ENCODE measurements at places on chromosomes 6 and 20.

DNA sequence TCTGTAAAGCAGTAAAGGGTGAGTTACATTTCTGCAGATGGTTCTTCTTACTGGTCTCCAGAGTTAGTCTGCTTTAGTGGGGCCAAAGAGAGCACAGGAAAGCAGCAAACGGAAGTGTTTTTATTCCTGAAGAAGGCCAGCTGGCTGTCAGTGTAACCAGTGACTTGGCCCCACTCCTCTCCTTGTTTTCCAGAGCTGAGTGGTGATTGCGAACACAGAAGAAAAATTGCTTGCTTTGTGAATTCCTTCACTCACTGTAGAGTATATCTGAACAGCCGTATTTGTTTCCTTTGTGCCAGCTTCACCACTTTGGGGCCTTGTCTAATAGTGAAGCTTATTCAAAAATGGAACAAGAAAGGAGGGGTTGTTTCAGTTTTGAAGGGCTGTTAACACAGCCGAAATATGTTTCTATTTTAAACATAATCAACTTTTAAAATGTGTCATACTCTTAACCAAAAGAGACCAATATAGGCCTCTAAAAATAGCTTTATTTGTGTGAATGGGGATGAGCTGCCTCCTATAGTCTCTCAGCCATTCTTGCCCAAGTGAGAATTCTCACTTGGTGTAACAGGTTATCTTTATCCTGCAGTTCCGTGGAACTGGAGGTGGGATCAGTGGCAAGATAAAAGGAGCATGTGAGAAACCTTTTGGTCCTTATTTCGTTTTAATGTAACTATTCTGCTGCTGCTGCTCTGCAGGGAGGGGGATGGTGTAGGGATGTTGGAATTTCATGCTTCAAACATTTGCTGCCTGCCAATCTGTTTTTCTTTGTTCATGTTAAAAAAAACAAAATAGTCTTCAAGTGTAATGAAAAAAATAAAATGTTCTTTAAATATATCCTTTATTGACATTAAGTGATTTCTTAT lies 37.8 kb downstream of the ZC2HC1B start:
- no peak for DNase-seq

DNA sequence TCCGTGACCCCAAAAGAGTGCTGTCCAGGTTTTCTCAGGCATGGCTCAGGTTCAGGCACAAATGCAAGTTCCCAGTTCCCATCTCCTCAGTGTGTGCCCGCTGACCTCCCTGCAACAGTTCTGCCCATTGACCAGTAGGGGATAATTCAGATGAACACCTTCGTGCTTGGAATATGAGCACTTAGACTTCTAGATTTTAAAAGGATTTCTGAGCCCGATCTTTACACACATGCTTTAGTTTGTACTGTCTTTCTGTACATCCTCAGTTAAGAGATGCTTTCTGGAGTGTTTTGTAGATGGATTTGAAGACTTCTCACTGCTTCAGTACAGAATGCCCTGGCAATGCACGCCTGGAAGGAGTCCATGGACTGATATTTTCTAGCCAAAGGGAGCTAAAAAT lies 239.6 kb upstream of the PLCB4 start:
- no peak for DNase-seq

DNA sequence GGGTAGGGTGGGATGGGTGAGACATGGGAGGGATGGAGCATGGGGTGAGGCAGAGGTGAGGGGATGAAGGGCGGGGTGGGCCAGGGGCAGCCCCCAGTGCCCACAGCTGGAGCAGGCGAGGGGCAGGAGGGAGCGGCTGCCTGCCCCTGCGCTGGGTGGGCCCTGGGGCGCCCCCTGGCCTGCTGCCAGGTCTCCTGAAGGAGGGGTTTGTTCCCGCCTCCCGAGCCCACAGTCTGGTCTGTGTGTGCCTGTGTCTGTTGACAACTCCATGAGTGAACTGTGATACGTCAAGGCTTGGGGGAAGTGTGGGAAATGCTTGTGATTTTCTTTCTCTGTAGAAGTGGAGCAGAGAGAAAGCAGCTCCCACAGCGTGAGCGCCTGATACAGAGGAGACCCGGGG lies 10.9 kb upstream of the MRGBP start:
- DNase-seq: no peak

- DNase-seq: no peak
These were observed 184.2 kb downstream of the COL9A1 start for GRCh38 chr6:70118670-70119069.

DNA sequence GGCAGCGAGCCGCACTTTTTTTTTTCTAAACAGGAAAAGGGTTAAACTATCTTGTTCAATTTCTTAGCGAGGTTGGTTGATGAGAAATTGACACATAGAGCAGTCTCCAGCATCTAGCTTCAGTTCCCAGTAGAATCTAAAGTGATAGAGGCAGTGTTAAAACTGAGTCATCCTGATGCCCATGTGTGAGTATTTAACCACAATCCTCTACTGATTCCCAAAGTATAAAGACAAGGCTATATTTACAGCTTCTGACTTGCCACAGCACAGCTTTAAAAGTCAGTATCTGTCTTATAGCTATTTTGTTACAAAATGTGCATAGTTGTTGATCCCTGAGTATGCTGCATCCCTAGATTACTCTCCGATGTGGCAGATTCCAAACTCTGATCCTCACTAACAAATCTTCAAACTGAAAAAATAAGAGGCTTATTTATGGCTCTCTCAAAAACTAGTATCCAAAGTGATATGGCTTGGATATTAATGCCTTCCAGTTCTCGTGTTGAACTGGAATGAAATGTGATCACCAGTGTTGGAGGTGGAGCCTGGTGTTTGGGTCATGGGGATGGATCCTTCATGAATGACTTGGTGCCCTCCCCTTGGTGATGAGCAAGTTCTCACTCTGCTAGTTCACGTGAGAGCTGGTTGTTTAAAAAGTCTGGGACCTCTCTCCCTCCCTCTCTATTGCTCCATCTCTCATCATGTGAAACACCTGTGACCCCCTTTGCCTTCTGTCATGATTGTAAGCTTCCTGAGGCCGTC lies 13.1 kb upstream of the POPDC3 start:
- DNase-seq: peak; percentile 18

- DNase-seq: peak; percentile 70
These were observed 122.4 kb downstream of the PTPRK start for GRCh38 chr6:128397996-128398395.

DNA sequence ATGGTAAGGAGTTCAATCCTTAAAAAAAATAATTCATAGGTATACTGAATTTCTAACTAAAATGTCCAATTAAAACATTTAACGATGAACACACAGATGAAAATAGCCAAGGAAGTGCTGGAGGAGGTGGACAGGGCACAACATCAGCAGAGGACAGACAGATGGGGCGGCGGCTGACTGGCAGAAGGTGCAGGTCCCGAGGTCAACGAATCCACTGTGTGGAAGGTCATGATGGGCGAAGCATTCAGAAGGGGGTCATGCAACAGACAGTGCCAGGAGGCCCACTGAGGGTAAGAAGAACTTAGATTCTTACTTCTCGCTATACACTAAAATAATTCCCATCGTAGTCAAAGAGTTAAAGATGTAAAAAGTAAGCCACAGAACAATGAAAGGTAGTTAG lies 34.2 kb upstream of the FRMD1 start:
- no peak for DNase-seq

DNA sequence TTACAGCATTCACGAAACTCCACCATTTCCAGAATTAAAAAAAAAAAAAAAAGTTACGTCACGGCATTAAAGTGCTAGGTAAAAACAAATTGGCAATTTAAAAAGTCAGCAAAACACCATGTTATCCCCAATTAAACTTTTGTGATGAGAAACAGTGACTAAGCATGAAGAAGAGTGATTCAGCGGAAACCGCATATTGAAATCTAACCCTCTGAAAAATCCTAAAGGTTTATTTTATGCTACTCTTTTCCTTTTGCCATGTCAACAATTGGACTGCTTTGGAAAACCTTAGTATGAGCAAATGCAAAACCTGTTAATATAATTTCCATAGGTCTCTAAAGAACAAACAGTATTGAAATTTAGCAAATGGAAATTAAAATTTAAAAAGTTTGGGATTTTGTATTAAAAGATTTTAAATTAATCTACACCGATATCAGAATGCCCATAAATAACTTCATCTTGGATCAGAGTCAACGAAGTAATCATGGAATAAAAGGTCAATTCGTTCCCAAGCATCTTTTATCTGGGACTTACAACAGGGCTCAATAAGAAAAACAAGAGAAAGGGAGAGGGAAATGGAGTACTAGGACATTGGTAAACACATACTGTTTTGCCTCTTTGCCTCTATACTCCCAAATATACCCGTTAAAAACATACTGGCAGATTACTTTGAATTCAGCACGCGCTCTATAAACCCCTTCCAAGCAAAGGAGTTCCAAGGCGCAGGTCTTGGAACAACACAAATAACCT lies 1.1 kb downstream of the FBXO30 start:
- DNase-seq: no peak

DNA sequence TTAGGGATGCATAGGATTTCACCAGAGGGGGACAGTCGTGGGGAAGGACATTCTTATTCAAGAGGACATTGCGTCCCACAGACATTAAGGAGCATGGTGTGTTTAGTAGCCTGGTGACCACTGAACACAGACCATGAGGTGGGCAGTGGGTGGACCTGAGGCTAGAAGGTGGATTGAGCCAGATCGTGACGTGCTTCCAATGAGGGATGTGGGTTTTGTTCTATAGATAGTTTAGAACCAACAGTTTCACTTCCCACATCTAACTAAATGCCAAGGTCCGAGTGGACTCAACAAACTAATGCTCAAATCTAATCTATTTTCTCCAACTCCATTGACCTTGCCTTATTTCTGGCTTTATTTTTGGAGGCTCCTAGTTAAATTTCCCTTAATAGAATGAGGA lies 58.5 kb downstream of the OGFRL1 start:
- no peak for DNase-seq

- no peak for DNase-seq
These were observed 443.1 kb upstream of the FLRT3 start for GRCh38 chr20:14780508-14780907.

DNA sequence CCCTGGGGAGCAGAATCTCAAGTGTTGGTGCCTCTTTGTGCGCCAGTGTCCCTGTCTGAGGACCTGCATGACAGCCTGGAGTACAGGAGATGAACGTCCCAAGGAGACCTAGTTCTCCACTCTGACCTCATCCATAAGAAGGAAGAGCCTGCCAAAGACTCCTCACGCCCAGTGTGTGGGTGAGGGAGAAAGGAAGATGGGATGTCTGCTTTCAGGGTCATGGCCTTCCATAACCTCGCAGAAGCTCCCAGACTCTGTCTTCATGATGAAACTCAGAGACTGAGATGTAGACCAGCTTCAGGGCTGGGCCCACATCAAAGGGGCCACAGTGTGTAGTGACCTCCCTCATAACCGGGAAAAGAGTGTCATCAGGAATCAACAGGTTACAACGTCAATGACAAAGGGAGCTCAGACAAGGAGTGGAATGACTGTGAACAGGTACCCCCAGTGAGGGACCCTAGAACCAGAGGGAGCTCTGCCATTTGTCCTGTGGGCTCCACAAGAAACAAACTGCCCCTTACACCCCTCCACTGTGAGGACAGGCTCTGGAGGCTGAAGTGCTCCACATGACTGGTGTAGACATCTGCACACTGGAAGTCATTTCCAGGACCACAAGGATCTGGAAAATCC lies 8.1 kb downstream of the HLA-DQB1 start:
- DNase-seq: no peak

GRCh38 chr6:39344821-39345280 lies 22.3 kb upstream of the KCNK16 start:
- no peak for DNase-seq

DNA sequence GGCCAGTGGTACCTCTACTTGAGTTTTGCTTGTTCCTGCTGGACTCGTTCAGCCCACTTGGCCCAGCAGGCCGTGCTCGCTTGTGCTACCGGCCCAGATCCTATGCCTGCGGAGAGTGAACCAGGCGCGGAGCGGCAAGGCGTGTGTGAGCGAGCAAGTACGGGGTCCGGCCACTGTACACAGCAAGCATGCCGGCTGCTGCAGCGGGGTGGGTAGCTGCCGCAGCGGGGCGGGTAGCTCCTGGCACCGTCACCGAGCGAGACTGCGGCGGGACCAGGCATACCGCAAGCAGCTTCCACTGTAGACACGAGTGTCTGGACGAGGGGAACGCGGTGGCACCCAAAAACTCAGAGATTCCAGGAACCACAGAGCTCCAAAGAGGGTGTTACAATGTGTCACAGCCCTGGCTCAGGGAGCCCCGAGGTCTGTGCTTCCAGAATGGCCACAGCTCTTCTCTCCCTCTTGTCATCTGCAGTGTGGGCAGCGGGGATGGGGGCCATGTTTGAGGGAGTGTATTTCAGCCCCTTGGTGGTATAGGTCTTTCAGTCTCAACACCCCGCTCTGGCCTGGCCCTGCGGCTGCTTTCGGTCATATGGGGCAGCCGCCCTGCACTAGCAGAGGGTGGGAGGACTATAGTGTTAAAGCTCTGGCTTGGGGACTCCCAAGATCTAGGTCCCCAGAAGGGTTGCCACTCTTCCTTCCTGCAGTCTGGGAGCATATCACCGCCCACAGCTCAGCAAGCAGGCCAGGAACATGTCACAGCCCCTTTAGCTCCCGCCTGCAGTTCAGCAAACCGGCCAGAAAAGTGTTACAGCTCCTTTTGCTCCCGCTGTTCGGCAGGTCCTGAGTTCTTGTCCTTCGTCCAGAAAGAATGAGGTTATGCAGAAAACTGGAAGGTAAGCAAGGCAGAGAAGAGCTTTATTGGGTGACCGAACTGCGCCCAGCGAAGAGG lies 6.1 kb upstream of the RWDD1 start:
- DNase-seq: no peak

DNA sequence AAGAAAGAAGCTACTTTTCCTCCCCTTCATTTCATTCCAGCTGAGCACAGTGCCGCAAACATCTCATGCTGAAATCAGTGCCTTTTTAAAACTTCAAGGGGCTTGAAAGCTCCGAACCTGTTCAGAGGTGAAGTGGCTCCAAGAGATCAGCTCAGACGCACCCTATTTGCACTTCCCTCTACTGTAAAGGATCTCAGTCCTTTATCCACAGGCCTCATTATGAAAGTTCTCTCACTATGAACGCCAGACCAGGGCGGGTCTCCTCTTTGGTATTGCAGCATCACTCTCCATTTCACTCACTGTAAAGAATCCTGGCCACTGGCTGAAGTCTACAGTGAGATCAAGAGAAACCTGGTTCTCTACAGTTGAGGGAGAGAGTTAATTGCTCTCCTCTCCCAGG lies 232.7 kb upstream of the POU3F2 start:
- no peak for DNase-seq

DNA sequence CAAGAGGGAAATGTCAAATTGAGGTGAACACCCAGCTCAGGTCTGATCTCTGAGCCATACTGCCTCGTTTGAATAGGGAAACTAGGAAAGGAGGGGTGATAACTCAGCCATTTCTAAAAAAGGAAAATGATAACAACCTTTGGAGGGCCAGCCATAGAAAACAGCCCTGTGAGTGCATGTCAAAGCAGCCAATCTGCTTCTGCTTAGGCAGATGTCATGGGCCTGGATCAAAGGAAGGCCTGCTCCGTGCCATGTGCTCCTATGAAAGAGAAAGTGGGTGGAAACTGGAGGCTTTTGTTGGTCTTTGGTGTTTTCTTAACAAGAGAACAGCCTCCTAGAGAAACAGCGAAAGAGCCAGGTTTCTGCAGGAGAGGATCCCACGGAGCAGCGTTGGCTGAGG lies 428.0 kb downstream of the DHX35 start:
- no peak for DNase-seq

- peak; percentile 17 for DNase-seq
These were observed 23.8 kb downstream of the PRSS35 start for GRCh38 chr6:83536034-83536646.

- DNase-seq: no peak
These were observed 45.6 kb downstream of the PYGB start for GRCh38 chr20:25293507-25293906.
